Vagina (tissue), 2 donors: ENCODE measurements at places on chromosomes 5 and 9. TPM values are rescaled to one million over a fixed set of nuclear protein-coding genes. Genes with fewer than 3 reads are reported as not detected.

DNA sequence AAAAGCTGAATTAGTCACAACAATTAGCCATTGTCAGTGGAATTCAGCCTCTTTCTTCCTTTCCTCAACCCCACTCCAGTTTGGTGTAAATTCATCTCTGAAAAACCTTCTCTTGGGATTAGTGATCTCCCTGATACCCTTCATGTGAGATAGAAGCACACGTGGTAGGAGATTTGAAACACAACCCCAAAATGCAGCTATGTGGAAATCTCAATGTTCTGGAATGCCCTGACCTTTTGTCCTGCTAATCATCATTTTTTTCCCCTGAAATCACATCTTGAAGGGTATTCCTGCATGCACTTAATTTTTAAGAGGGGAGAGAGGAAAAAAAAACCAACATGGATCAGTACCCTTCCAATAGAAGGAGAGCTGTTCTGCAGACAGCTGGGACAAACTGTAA, 612.6 kb downstream of the EBF1 start:
- peaks cover 45% of the 10 kb centered on the region for H3K4me1 ChIP-seq
- H3K36me3 ChIP-seq: no peaks in the 10 kb centered on the region
- no peak overlapping the region for H3K4me3 ChIP-seq
- DNase-seq: no peak
- no peak overlapping the region for H3K27ac ChIP-seq
- H3K27me3 ChIP-seq: no peaks in the 10 kb centered on the region

GRCh38 chr9:107907715-107908114, 418.1 kb upstream of the KLF4 start:
- no peak overlapping the region for H3K4me3 ChIP-seq
- H3K4me1 ChIP-seq: no peaks in the 10 kb centered on the region
- DNase-seq: no peak
- H3K27me3 ChIP-seq: no peaks in the 10 kb centered on the region

DNA sequence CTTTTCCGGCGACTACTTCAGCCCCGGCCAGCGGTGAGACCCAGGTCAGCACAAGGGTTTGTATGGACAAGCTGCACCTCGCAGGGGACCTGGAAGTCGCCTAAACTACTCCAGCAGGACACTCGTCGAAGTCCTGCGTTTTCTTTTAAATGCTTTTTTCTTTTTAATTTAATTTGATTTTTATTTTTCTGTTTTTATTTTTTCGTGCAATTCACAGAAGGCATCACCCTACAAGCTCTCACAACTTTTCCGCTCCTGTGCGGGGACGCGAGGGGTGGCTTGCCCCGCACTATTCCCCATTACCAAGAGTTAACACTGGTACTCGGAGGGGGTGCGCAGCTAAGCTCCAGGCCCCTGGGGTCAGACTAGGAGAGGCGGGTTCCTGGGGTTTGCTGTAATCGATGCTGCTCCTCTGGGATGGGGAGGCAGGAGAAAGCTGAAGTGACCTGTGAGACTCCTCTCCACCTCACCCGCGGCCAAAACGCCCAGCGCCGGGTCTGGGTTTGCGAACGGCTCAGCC, 1.3 kb downstream of the EDIL3 start:
- H3K4me1 ChIP-seq: peaks cover 24% of the 10 kb centered on the region
- H3K36me3 ChIP-seq: no peaks in the 10 kb centered on the region
- no peak for DNase-seq
- peak overlapping the region; percentile 64 for H3K4me3 ChIP-seq
- no peaks in the 10 kb centered on the region for H3K27me3 ChIP-seq

Gene GRIA1
- total RNA-seq: not detected

DNA sequence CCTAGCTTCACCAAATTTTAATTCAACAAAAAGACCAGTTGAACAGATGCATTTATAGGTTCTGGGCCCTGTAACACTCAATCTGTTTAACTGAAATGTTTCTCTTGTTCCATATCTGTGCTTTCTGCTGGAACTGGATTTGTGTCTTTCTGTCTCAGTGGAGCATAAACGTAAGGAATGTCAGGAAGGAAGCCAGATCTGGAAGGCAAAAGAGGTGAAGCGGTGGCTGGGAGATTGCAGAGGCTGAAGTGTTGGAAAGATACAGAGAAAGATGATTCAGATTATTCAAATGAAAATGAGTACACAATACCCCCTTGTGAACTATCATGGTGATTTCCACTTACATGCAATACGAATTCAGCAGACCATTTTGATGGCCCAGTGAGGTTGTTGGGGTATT, 406.8 kb downstream of the BRINP1 start:
- H3K4me3 ChIP-seq: no peak overlapping the region
- no peak for DNase-seq
- no peaks in the 10 kb centered on the region for H3K4me1 ChIP-seq
- no peaks in the 10 kb centered on the region for H3K36me3 ChIP-seq
- no peak overlapping the region for H3K27ac ChIP-seq
- H3K27me3 ChIP-seq: no peaks in the 10 kb centered on the region

Gene MEGF10
- 0.74 TPM for total RNA-seq

DNA sequence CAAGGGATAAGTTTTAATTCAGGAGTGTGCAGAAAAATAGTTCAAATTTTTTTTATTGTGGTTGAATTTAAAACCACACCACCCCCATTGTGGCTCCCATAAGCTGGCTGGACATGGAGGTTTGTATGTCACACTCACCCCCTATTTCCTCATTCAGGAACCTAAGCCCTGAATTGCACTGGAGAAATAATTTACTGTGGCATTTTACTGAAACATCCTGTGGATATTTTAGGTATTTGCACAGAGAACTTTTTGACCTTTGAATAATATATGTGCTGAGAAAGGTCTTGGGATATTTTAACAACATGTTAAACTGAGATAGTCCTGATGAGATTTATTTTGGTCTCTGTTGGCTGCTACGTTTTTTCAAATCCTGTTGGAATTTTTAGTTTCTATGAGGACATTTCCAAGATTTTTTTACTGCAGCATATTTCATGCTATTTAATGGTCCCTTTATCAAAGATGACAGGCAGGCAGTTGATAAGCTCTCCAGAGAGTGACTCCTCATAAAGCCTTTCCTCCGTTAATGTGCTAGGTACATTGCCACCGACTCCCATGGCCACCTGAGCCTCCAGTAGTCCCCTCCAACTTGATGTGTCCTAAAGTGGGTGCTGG, 51.2 kb upstream of the PALM2AKAP2 start:
- H3K36me3 ChIP-seq: no peaks in the 10 kb centered on the region
- no peaks in the 10 kb centered on the region for H3K4me1 ChIP-seq
- H3K27me3 ChIP-seq: no peaks in the 10 kb centered on the region
- no peak overlapping the region for H3K27ac ChIP-seq
- DNase-seq: no peak

GRCh38 chr9:78811622-78812276, 514.8 kb downstream of the PSAT1 start:
- no peaks in the 10 kb centered on the region for H3K36me3 ChIP-seq
- no peak overlapping the region for H3K27ac ChIP-seq
- no peaks in the 10 kb centered on the region for H3K4me1 ChIP-seq
- no peak overlapping the region for H3K4me3 ChIP-seq
- no peaks in the 10 kb centered on the region for H3K27me3 ChIP-seq

GRCh38 chr5:127298656-127299055, 8.1 kb downstream of the MEGF10 start:
- DNase-seq: no peak
- H3K36me3 ChIP-seq: no peaks in the 10 kb centered on the region
- H3K4me3 ChIP-seq: no peak overlapping the region
- H3K27ac ChIP-seq: no peak overlapping the region
- no peaks in the 10 kb centered on the region for H3K27me3 ChIP-seq
- no peaks in the 10 kb centered on the region for H3K4me1 ChIP-seq

DNA sequence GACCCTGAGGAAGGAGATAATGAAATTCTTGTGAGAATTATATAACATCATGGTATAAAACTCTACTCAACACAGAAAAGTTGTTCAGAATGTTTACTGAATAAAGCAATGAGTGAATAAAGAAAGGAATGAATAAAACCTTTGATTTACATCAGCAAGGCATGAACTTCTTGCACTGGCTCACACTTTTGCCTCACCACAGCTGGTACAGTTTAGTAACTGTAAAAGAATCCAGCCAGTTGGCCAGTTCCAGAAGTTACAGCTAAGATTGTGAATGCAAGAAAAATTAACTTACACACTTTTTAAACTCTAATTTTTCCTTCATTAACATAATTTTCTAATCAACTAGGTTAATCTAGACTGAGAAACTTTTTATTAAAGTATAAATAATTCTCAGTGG, 490.9 kb downstream of the NFIB start:
- no peaks in the 10 kb centered on the region for H3K27me3 ChIP-seq
- no peak overlapping the region for H3K4me3 ChIP-seq
- no peak overlapping the region for H3K27ac ChIP-seq
- no peak for DNase-seq
- no peaks in the 10 kb centered on the region for H3K4me1 ChIP-seq

GRCh38 chr5:73136055-73136562, 15.7 kb downstream of the TMEM171 start:
- H3K36me3 ChIP-seq: no peaks in the 10 kb centered on the region
- no peak for DNase-seq
- no peaks in the 10 kb centered on the region for H3K27me3 ChIP-seq

GRCh38 chr9:79408617-79409016, 163.1 kb upstream of the TLE4 start:
- no peak overlapping the region for H3K4me3 ChIP-seq
- no peaks in the 10 kb centered on the region for H3K36me3 ChIP-seq
- no peak overlapping the region for H3K27ac ChIP-seq
- no peak for DNase-seq
- no peaks in the 10 kb centered on the region for H3K27me3 ChIP-seq

Gene ABITRAM
- 16.0 TPM for total RNA-seq

Gene LSM11
- 3.9 TPM for total RNA-seq

- no peaks in the 10 kb centered on the region for H3K27me3 ChIP-seq
- no peak for DNase-seq
- H3K27ac ChIP-seq: peak overlapping the region; percentile 3
- H3K36me3 ChIP-seq: no peaks in the 10 kb centered on the region
- no peak overlapping the region for H3K4me3 ChIP-seq
Measured at GRCh38 chr9:13993632-13994185, 320.2 kb downstream of the NFIB start.

Gene IL17B
- total RNA-seq: 2.7 TPM

DNA sequence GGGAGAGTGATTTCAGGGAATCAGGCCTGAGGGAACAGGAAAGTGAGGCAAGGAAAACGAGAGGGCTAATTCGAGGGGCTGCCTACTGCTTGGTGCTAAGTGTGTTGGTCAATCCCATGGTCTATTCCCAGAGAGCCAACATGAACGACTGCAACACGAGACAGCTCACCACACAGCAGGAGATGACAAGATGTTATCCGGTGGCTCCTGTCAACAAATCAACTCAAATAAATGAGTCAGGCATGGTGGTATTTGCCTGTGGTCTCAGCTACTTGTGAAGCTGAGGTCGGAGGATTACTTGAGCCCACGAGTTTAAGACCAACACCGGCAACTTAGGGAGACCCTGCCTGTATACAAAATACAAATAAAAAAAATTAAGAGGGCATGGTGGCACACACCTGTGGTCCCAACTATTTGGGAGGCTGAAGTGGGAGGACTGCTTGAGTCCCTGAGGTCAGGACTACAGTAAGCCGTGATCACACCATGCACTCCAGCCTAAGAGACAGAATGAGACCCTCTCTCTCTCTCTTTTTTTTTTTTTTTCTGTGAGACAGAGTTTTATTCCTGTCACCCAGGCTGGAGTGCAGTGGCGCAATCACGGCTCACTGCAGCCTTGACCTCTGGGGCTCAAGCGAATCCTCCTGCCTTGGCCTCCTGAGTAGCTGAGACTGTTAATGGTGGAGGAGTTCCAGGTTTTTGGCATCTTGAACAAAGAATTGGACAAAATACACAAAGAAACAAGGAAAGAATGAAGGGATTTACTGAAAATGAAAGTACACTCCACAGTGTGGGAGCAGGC, 9.0 kb upstream of the FAF2 start:
- H3K4me3 ChIP-seq: no peak overlapping the region
- DNase-seq: no peak
- no peak overlapping the region for H3K27ac ChIP-seq
- no peaks in the 10 kb centered on the region for H3K4me1 ChIP-seq
- H3K27me3 ChIP-seq: no peaks in the 10 kb centered on the region
- no peaks in the 10 kb centered on the region for H3K36me3 ChIP-seq

- no peaks in the 10 kb centered on the region for H3K27me3 ChIP-seq
- H3K4me1 ChIP-seq: no peaks in the 10 kb centered on the region
- H3K36me3 ChIP-seq: peaks cover 33% of the 10 kb centered on the region
- H3K4me3 ChIP-seq: no peak overlapping the region
- no peak overlapping the region for H3K27ac ChIP-seq
Measured at GRCh38 chr5:31554552-31554951, 22.5 kb downstream of the C5orf22 start.

Gene PCDHGA3
- 3.4 TPM for total RNA-seq

Gene SARDH
- total RNA-seq: 2.0 TPM

GRCh38 chr5:152551061-152551460, 146.0 kb upstream of the NMUR2 start:
- no peak overlapping the region for H3K27ac ChIP-seq
- H3K4me1 ChIP-seq: no peaks in the 10 kb centered on the region
- no peak overlapping the region for H3K4me3 ChIP-seq
- no peaks in the 10 kb centered on the region for H3K36me3 ChIP-seq
- DNase-seq: no peak

DNA sequence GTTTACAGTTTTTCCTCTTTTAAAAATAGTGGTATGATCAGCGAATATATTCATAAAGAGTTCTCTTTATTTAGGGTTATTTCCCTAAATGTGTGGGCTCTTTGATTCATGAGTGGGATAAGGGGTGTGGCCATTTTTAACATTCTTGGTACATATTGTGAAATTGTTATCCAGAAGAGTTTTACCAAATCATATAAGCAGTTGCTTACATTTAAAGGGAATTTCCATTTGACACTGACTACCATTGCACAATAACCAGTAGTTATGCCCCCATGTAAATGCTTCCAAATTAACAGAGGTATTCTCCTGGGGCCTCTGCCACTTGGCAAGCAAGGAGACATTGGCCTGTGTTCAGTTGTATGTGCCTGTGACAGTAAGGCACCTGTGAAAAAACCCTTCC, 27.2 kb downstream of the SLC25A48 start:
- no peak for DNase-seq
- H3K27ac ChIP-seq: no peak overlapping the region
- H3K36me3 ChIP-seq: no peaks in the 10 kb centered on the region
- H3K27me3 ChIP-seq: no peaks in the 10 kb centered on the region
- H3K4me1 ChIP-seq: no peaks in the 10 kb centered on the region

DNA sequence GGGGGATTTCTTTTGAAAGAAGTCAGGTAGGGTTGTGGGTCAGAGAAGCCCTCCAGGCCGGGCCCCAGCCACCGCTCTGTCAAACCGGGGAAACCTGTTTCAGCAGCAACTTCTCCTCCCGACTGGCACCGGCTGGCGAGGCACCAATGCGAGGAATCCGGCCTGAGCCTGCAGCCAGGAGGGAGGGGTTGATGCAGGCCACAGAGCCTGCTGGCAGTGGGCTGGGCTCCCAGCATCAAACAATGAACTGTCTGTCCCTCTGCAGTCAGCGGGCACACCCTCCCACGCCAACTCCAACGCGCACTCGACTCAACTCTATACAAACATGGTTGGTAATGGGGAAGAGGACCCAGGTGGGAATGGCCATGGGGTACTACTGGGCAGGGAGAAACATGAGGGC, 12.1 kb downstream of the PCDH1 start:
- no peak overlapping the region for H3K27ac ChIP-seq
- no peak overlapping the region for H3K4me3 ChIP-seq
- no peaks in the 10 kb centered on the region for H3K36me3 ChIP-seq
- peaks cover 12% of the 10 kb centered on the region for H3K4me1 ChIP-seq
- no peak for DNase-seq
- H3K27me3 ChIP-seq: no peaks in the 10 kb centered on the region

Gene WNT8A
- not detected for total RNA-seq
